ENCODE measurements at places on chromosomes 7 and 10. TPM values are rescaled to one million over a fixed set of nuclear protein-coding genes. Genes with fewer than 3 reads are reported as not detected.

GRCh38 chr7:158499082-158499455 is 88.6 kb downstream of the PTPRN2 start:
- DNase-seq = no peak

- DNase-seq = no peak
Measured at GRCh38 chr7:76260171-76260703, 42.2 kb upstream of the HSPB1 start.

- DNase-seq = no peak
Measured at GRCh38 chr7:108239501-108240225, 109.5 kb upstream of the LAMB4 start.

- DNase-seq = no peak
Measured at GRCh38 chr7:69814421-69814962, 216.2 kb downstream of the AUTS2 start.

GRCh38 chr10:92486637-92487036 is 87.3 kb downstream of the IDE start:
- no peak for DNase-seq

GRCh38 chr10:124262234-124262865 is 156.4 kb downstream of the OAT start:
- no peak for DNase-seq

The ANKRD7 gene
- total RNA-seq = not detected

The CYP26C1 gene
- 0.15 TPM for total RNA-seq

- DNase-seq = no peak
Measured at GRCh38 chr10:121667948-121668313, 69.7 kb upstream of the FGFR2 start.

GRCh38 chr7:137628216-137628615 is 218.6 kb downstream of the DGKI start:
- DNase-seq = no peak

The CNPY1 gene
- not detected for total RNA-seq

The COL26A1 gene
- total RNA-seq = not detected
